ENCODE measurements at places on chromosomes 16 and 17. TPM values are rescaled to one million over a fixed set of nuclear protein-coding genes. Genes with fewer than 3 reads are reported as not detected.

Gene CCDC78
- total RNA-seq: 9.8 TPM

GRCh38 chr17:56581635-56582627, 11.6 kb upstream of the NOG start:
- no peak overlapping the region for H3K4me3 ChIP-seq
- no peak overlapping the region for H3K27ac ChIP-seq
- H3K27me3 ChIP-seq: no peaks in the 10 kb centered on the region
- H3K36me3 ChIP-seq: no peaks in the 10 kb centered on the region
- DNase-seq: no peak
- H3K4me1 ChIP-seq: no peaks in the 10 kb centered on the region

DNA sequence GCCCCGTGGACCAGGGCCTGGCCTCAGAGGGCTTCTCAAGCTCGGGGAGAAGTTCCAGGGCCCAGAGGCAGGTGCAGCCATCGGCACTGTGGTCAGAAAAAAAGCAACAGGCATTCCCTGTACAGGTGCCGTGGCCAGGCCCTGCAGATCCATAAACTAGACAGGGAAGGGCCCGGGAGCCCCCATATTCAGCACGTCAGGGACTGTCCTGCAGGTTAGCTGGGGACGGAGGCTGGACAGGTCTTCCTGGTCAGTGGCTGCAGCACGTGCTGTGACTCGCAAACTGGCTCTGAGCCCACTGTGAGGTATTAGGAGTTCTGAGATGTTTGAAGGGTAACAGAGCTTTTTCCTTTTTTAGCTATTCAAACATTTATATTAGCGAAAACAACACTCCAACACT, 15.0 kb upstream of the C16orf95 start:
- H3K36me3 ChIP-seq: peaks cover 8% of the 10 kb centered on the region
- H3K27ac ChIP-seq: no peak overlapping the region
- no peak overlapping the region for H3K4me3 ChIP-seq
- no peak for DNase-seq
- no peaks in the 10 kb centered on the region for H3K27me3 ChIP-seq

Gene KRTAP4-1
- not detected for total RNA-seq

GRCh38 chr17:18381158-18381952, 3.8 kb downstream of the EVPLL start:
- no peaks in the 10 kb centered on the region for H3K27me3 ChIP-seq
- H3K4me3 ChIP-seq: no peak overlapping the region
- no peaks in the 10 kb centered on the region for H3K36me3 ChIP-seq

Gene TNK1
- total RNA-seq: 5.8 TPM

DNA sequence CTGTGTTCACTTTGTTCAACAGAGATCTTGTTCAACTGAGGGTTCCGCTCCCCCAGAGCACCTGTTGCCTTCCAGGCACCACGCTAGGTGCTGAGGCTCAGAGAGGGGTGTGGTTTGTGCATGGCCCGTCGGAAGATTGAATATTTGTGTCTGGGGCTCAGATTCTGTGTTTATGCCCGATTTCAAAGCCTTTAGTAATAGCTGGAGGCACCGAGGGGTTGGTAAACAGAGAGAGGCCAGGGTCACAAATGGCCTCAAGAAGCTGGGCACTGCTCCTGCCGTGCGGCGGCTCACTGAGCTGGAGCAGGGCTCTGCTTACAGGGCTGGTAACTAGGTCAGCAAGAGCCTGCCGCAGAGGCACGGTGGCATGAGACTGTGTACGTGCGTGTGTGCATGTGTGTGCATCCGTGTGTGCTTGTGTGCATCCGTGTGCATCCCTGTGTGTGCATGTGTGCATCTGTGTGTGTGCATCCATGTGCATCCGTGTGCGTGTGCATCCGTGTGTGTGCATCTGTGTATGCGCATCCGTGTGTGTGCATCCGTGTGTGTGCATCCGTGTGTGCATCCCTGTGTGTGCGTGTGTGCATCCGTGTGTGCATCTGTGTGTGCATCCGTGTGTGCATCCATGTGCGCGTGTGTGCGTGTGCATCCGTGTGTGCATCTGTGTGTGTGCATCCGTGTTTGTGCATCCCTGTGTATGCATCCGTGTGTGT, 5.4 kb downstream of the ITGAE start:
- peak overlapping the region; percentile 34 for H3K4me3 ChIP-seq
- no peaks in the 10 kb centered on the region for H3K27me3 ChIP-seq
- DNase-seq: peak; percentile 74
- H3K4me1 ChIP-seq: peaks cover 26% of the 10 kb centered on the region

Gene GCGR
- not detected for total RNA-seq

- DNase-seq: no peak
- H3K4me1 ChIP-seq: peaks cover 9% of the 10 kb centered on the region
- no peaks in the 10 kb centered on the region for H3K27me3 ChIP-seq
- no peak overlapping the region for H3K27ac ChIP-seq
Observed at GRCh38 chr17:2106308-2106955, 51.5 kb downstream of the HIC1 start.

Gene P2RX1
- total RNA-seq: 0.13 TPM

Gene FSCN2
- total RNA-seq: 0.46 TPM

GRCh38 chr17:17837380-17837821, 615 bp upstream of the SREBF1 start:
- H3K27ac ChIP-seq: peak overlapping the region; percentile 97
- H3K27me3 ChIP-seq: no peaks in the 10 kb centered on the region

- H3K4me1 ChIP-seq: no peaks in the 10 kb centered on the region
- H3K4me3 ChIP-seq: no peak overlapping the region
- no peak overlapping the region for H3K27ac ChIP-seq
- no peak for DNase-seq
- H3K36me3 ChIP-seq: peaks cover 5% of the 10 kb centered on the region
Observed at GRCh38 chr16:24071666-24072360, 184.3 kb upstream of the CACNG3 start.

Measured in CD8-positive, alpha-beta memory T cell (primary cell).